ENCODE measurements at places on chromosomes 1 and 21. TPM values are rescaled to one million over a fixed set of nuclear protein-coding genes. Genes with fewer than 3 reads are reported as not detected.

CRP gene
- total RNA-seq, result not detected

CRABP2 gene
- 8.1 TPM for total RNA-seq

HCRTR1 gene
- not detected for total RNA-seq

AK4 gene
- 98.2 TPM for total RNA-seq

COL8A2 gene
- 2.0 TPM for total RNA-seq

MSH4 gene
- 0.38 TPM for total RNA-seq

OR6K3 gene
- not detected for total RNA-seq

NEGR1 gene
- 13.8 TPM for total RNA-seq

SPRR5 gene
- not detected for total RNA-seq

EFNA3 gene
- 3.1 TPM for total RNA-seq

CFHR3 gene
- total RNA-seq, result not detected

CFHR5 gene
- total RNA-seq, result not detected

EXTL1 gene
- total RNA-seq, result 0.58 TPM

TNFSF18 gene
- 0.58 TPM for total RNA-seq

TPRG1L gene
- total RNA-seq, result 20.0 TPM

BGLAP gene
- total RNA-seq, result 0.85 TPM

SLC9C2 gene
- not detected for total RNA-seq

AK5 gene
- total RNA-seq, result 77.0 TPM

ARID1A gene
- 11.9 TPM for total RNA-seq

IGSF21 gene
- not detected for total RNA-seq

TDRD5 gene
- not detected for total RNA-seq

GIPC2 gene
- total RNA-seq, result 5.9 TPM

LMX1A gene
- total RNA-seq, result not detected

ATP1A4 gene
- not detected for total RNA-seq

S100A16 gene
- total RNA-seq, result 126 TPM

Data from regular cardiac myocyte (primary cell).